ENCODE measurements at places on chromosomes 2 and 18.

DNA sequence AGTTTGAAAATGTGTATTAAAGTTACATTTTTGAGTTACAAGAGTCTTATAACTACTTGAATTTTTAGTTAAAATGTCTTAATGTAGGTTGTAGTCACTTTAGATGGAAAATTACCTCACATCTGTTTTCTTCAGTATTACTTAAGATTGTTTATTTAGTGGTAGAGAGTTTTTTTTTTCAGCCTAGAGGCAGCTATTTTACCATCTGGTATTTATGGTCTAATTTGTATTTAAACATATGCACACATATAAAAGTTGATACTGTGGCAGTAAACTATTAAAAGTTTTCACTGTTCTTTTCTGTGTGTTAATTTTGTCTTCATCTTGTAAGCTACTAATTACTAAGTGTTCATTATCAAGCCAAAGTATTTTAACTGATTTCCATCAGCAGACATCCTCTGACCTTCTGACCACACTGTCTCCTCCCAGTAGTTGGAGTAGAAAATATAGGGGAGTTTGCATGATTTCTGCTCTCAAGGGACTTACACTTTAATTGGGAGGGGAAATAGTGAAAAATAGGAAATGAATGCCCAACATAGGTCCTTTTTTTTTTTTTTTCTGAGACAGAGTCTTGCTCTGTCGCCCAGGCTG, 4.3 kb downstream of the PMAIP1 start:
- no peak for DNase-seq

DNA sequence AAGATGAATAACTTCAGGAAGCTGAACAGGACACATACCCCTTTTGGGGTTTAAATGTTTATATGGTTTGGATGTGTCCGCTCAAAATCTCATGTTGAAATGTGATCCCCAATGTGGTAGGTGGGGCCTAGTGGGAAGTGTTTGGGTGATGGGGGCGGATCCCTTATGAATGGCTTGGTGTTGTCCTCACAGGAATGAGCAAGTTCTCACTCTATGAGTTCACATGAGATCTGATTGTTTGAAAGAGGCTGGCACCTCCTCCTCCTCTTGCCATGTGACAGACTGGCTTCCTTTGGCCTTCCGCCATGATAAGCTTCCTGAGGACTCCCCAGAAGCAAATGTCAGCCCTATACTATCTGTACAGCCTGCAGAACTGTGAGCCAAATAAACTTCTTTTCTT, 88.6 kb upstream of the ZNF532 start:
- no peak for DNase-seq

GRCh38 chr2:42054714-42055430, 7.1 kb downstream of the PKDCC start:
- DNase-seq, result no peak

DNA sequence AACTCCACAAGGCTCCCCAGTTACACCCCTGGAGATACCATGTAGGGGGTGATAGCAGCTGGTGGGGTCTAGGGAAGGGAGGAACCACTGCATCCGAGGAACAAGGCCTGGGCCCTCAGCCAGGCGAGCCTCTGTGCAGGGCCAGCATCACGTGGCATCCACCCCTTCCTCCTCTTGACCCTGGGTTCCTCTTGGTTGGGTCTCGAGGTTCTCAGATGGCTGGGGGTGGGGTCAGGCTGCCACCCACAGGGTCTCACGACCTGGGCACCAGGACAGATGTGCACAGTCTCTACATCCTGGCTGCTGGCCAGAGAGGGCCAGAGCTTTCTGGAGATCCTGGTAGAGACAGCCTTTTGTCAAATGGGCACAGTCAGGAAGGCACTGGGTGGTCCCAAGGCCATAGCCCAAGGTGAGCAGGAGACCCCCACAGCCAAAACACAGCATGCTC, 10.4 kb downstream of the HS6ST1 start:
- no peak for DNase-seq

GRCh38 chr2:113053666-113054065, 999 bp upstream of the IL36B start:
- no peak for DNase-seq

DNA sequence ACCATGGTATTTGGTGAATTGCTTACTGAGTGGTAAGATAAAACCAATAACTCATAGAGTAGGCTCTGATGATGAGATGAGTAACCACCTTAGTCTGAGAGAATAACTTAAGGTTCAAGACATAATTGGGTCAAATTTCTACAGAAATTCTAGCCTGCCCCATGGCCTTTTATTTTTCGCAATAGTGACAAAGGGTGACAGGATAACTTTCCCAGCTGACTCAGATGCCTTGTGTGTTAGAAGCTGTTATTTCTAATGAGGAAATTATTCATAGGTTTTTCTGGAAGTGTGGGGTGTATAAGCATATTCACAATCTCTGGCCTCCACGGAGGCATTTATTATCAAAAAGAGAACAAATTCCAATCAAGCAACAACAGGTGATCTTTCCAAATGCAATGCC, 159.0 kb downstream of the NUP35 start:
- no peak for DNase-seq

DNA sequence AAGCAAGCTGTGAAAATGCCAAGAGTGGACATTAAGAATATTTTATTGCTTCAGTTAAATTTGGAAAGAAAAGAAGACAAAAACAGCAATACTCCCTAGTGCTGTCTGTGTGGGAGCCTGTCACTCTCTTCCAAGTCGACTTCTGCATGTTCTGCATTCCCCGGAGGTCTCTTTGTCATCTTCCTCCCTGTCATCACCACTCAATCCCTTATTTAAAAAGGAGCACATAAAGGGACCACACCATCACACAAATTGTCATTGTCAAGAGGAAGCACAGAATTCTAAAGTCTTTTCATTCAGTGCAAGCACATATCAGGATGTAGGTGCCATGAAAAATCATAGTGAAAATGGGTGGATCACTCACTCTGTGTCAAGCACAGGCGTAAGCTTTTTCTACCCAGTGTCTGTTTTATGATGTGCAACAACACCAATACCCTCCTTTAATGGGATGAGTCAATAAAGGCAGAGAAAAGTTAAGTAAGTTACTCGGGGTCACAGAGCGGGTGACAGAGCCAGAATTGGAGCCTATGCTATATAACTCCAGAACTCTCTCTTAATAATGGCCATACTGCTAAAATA, 222.4 kb upstream of the HNMT start:
- DNase-seq, result no peak
